ENCODE measurements at places on chromosomes 1 and 21.

DNA sequence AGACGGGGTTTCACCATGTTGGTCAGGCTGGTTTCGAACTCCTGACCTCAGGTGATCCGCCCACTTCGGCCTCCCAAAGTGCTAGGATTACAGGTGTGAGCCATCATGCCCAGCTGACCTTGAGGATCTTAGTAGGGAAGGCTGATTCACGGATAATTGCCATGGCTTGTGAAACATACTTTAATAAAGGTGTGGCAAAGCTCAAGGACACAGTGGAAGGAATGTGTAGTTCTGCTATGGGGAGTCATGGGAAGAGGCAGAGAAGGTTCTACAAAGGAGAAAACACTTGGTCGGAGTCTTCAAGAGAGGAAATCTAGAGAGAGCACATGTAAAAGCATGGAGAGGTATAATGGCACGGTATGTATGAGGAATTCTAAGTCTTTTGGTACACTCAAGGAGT lies 12.7 kb upstream of the PTCH2 start:
- no peak for DNase-seq

GRCh38 chr1:97091679-97092078 lies 370.1 kb downstream of the PTBP2 start:
- DNase-seq = no peak

DNA sequence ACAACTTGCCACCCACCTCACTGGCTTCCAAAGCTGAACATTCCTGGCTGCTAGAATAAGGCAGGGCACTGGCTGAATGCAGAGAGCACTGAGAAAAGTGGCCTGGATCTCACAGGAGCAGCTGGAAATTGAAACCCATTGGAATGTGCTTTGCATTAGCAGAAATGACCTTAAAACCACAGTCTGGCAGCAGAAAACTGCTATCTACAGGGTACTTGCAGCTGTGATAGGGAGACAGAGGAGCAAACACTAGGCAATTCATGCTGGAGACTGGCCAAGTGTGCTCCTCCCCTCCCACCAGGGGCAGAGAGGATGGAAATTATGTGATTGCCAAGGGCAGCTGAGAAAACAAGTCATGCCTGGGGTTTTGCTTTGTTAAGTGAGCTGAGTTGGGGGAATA lies 47.2 kb downstream of the HSD3B1 start:
- no peak for DNase-seq

- DNase-seq = no peak
Observed at GRCh38 chr21:45613881-45614280, 29.6 kb upstream of the PCBP3 start.

- no peak for DNase-seq
Observed at GRCh38 chr21:9838738-9839642, 682.4 kb upstream of the TPTE start.

DNA sequence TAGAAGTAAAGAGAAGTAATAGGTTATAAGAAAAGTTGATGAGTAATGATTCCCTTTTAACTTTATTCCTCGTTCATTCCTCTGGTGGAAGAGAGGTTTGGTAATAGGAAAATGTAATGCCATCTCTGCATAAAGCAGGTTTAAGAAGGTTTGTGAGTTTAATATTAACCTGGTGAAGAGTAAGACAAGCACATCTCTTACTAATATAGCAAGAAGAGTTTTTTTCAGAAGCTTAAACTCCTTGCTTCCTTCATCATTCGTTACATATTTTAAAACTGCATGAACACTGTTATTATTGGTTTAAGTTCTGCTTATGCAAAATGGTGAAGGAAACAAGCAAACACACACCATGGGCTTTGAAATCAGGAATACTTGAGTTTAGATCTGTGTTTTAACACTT lies 9.2 kb upstream of the PLA2G4A start:
- no peak for DNase-seq

GRCh38 chr1:63861052-63861691 lies 87.4 kb downstream of the ROR1 start:
- no peak for DNase-seq

GRCh38 chr1:92051948-92052347 lies 22.2 kb downstream of the EPHX4 start:
- no peak for DNase-seq

- DNase-seq = no peak
Observed at GRCh38 chr1:175725684-175726083, 17.7 kb downstream of the TNR start.

DNA sequence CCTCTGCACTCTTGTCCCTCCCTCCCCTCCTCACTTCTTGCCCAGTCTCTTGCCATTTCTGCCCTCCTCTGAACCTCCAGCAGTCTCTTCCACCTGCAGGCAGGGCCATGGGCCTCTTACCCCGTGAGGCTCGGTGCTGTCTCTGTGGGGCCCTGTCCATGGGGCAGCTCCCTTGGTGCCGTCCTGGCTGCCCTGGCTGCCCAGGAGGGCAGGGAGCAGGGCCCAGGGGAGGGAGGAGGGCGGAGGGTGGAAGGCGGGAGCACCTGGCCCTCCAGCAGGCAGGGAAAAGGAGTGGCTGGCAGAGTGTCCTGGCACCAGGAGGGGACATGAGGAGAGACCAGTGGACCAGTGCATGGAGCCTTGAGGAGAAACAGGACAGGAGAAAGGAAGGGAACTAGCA lies at the start of gene RORC:
Gene RORC, minus strand, starts transcription at position 198 of the 400 bp plus-strand sequence. Its CDS starts 38 bp downstream, at position 160.
- no peak for DNase-seq

GRCh38 chr1:204115116-204115515 lies 36.7 kb downstream of the ETNK2 start:
- DNase-seq = no peak

DNA sequence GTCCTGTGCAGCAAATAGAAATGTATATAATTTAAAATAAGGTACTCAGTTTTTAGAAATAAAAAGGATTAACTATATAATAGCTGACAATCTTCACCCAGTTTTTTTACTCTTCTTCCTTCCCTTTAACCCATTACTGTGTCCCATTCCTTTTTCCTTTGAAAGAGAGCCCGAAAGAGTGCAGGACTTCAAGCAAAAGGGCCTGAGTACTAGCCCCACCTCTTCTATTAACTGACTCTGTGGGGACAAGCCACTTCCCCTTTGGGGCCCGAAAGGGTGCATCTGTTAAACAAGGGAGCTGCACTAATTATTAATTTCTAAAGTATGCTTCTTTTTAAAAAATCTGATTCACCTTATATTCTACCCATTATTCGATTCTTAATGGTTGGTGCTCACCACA lies 3.3 kb downstream of the USP24 start:
- DNase-seq = no peak

- DNase-seq = no peak
Observed at GRCh38 chr1:86756062-86756406, 51.7 kb downstream of the SH3GLB1 start.

- no peak for DNase-seq
Observed at GRCh38 chr1:209988706-209989105, 50.7 kb downstream of the SYT14 start.

Measured in stimulated activated CD4-positive, alpha-beta T cell treated with anti-CD3 and anti-CD28 coated beads, Interleukin-1b, Interleukin-23, amount 100 ng/mL, for 4 hours (primary cell).